ENCODE measurements at places on chromosomes 16 and 17.

DNA sequence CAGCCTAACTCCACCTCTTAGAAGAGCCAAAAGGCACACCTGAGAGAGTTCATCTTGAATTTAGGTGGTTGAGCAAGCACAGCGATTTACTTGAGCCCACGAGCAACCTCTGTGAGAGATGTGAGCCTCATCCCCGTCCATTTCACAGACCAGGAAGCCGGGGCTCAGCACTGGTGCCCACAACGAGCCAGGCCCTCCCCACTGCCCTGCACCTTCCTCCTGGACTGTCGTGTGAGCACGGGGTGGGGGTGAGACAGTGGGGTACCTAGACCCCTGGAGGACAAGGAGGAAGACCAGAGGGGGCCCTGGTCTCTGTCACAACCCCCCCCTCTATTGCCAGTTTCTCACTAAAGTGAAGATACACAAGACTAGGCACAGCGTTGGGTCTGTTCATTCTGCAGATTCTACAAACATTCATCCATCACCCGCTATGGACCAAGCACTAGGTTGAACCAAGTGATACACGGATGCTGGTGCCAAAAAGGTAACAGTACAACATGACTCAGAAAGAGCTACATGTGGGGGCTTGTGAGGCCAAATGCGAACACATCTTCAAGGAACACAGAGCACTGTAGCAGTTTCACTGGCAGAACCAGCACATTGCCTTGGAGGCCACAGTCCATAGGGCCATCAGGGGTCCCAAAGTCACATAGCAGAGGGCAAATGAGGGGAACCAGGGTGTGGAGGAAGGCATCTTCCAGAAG, 231.9 kb downstream of the PARN start:
- no peak for DNase-seq

DNA sequence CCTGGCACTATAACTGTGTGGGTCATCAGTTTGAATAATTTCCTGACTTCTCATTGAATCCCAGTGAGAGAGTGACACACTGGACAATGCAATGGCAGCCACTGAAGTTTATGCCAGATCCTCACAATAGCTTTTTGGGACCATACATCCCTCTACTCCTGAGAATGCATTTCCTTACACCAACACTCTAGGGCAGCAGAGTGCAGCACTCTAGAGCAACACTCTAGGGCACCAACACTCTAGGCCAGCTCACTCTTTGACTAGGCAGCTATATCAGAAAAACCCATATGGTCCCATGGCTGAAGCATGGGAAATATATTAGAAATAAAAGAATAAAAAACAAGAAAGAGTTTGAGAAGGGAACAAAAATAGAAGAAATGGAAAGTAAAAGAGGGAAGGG, 309.2 kb downstream of the MAP2K6 start:
- no peak for DNase-seq

- DNase-seq, result no peak
Observed at GRCh38 chr17:14699574-14700185, 398.8 kb downstream of the HS3ST3B1 start.

DNA sequence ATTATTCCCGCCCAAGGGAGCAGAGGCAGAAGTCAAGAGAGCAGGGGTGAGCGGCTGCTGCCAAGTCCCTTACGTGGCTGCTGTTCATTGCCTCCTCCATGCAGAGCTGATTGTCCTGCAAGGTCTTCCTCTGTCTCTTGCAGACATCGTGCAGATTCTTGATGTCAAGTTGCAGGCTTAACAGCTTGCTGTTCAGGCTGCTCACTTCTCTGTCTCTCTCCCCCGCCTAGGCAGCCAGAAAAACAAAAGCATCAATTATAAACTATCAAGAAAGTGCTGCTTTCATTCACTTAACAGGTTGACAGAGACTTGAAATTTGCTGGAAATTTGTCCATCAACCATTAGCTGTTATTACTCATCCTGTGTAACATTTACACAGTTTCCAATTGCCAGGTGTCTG, 7.3 kb downstream of the PMFBP1 start:
- no peak for DNase-seq

DNA sequence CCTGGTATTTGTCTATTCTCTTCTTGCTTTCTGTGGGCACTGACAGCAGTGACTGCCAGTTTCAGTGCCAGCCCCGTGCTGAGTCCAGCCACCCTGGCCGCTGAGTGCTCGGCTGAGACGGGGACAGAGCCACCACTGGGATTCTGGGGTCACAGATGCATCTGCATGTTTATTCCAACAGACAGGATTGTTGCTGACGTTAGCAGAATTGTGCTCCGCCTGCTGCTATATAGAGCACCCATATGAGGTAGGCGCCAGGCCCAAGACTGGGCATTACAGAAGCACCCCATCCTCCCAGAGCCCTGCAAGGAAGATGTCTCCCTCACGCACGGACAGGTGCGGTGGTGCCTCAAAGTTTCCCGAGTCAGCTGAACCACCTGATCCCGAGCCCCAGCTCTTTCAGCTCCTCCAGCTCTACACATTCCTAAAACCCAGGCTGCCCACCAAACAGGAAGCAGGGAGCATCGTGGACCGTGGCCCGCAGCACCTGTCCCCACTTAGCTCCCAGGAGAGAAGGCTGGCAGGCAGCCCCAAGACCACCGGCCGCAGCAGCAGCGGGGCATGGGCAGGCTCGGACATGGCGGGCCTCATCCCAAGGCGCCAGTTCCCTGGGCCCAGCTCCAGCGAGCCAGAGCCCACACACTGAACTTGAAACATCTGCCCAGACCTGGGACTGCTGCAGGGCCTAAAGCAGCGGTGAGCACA, 44.9 kb upstream of the RASD1 start:
- DNase-seq, result no peak

- no peak for DNase-seq
Observed at GRCh38 chr16:60882816-60883215, 1153.4 kb downstream of the CDH8 start.

DNA sequence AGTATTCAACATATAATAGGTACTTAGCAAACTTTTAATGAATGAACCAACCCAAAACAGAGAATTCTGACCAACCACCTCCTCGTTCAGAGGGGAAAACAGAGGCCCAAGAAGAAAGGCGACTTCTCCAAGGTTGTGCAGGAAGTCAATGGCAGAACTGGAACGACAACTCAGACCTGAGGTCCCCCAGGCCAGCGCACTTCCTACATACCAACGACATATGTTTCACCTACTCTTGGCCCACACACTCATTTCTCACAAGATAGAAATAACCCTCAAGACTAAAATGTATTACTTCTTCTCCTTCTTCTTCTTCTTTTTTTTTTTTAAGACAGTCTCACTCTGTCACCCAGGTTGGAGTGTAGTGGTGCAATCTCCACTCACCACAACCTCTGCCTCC, 14.4 kb downstream of the CHCT1 start:
- no peak for DNase-seq

DNA sequence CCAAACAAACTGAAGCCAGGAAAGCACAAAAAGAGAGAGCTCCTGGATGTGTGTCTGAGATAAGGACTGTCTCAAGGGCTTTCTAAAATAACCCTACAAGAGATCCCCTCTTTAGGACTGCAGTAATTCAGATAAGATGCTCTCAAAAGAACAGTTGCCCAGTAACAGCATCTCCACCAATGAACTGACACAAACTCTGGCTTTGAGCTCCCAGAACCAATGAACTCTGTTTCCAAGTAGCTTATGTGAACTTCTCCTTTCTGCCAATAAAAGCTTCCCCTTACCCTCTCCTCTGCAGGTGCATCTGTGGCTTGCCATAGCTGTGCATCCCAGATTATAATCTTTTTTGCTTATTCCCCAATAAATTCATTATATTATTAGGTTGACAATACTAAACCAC, 421.5 kb downstream of the SLC39A11 start:
- no peak for DNase-seq

GRCh38 chr17:41067281-41067680, 1.6 kb upstream of the KRTAP2-4 start:
- DNase-seq, result no peak

DNA sequence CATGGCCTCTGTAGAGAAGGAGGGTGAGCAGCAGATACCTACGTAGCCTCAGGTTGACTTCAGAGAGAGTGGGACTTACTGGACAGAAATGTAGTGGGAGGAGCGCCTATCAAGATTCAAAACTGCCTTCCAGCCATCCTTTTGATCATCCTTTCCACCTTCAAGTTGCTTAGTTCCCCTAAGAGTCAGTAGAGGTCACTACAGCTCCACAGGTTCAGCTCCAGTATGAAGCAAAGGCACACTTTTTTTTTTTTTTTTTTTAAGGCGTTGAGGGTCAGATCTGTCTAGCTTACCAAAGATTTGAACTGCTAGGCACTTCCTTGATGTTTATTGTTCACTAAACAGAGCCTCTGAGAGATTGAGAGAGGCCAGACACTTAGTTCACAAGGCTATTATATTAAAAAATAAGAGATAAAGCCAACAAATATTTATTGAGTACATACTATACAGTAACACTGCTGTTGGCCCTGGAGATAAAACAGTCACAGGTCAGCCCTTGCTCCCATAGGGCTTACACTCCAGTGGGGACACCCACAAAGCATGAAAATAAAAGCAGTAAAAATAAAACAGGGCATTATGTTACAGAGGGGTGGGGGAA, 3.1 kb downstream of the RNF227 start:
- DNase-seq, result no peak

- no peak for DNase-seq
Observed at GRCh38 chr16:51937771-51938170, 609.2 kb downstream of the TOX3 start.

- no peak for DNase-seq
Observed at GRCh38 chr17:4588898-4589625, 4.7 kb downstream of the SMTNL2 start.

DNA sequence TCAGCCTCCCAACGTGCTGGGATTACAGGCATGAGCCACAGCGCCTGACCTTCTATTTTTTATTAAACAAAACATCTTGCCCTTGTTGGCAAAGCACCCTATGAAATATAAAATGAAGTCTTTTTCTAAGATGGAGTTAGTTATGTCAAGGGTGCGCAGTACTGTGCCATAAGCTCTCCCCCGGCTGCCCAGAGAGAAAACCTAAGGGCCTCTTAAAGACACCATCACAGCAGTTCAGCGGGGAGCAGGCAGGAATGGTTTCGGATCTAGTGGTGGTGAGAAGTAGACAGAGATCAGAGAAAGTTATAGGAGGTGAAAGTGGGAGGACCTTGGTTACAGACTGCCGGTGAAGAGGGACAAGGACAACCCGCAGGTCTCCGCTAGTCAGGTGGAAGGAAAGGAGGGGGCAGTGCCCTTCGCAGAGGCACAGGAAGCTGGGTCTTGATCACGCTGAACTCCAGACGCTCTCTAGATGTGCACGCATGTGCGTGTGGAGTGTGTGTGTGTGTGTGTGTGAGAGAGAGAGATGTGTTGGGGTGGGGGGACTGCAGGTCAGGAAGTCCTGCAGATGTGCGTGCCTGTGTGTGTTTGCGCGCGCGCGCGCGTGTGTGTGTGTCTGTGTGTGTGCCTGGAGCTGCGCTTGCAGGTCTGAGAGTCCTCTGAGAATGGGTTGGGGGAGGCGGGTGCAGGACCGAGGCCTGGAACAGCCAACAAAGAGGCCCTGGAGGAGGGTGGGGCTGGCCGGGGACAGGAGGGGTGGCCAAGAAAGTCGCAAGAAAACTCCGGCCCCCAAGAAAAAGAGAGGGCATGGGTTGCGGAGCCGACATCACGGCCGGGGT, 748 bp upstream of the CMTM3 start:
- no peak for DNase-seq

GRCh38 chr16:68645494-68646388, 631 bp downstream of the CDH3 start:
- DNase-seq, result no peak

- DNase-seq, result no peak
Observed at GRCh38 chr17:42101513-42102292, 3.4 kb upstream of the ZNF385C start.

GRCh38 chr16:28915181-28915580, 9.9 kb downstream of the RABEP2 start:
- DNase-seq, result no peak

GRCh38 chr16:11597235-11598095, 10.7 kb upstream of the LITAF start:
- no peak for DNase-seq

DNA sequence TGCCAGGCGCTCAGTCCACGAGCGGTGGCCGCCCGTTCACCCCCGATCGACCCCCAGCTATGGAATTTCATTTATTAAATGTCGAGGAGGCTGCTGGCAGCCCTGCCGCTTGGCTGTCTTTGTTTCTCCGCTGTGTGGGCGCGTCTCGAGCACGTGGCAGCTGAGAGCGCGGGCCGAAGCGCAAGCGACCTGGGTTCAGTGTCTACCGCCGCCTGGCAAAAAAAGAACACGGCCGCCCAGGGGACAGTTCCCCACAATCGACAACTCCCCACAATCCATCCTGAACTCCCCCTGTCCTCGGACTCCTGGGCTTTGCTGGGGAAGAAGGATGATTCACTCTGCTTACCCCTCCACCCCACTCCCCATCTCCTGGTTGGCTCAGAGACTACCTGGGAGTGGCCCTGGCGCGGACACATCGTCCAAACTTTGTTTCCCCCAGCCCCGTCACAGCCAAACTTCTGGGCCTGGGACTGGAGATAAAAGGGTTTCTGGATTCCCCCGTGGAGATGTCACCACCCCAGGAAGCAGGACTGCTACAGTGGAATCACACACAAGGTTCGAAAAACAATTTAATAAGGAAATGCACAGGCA, 1.7 kb upstream of the ANKRD13B start:
- DNase-seq, result no peak

DNA sequence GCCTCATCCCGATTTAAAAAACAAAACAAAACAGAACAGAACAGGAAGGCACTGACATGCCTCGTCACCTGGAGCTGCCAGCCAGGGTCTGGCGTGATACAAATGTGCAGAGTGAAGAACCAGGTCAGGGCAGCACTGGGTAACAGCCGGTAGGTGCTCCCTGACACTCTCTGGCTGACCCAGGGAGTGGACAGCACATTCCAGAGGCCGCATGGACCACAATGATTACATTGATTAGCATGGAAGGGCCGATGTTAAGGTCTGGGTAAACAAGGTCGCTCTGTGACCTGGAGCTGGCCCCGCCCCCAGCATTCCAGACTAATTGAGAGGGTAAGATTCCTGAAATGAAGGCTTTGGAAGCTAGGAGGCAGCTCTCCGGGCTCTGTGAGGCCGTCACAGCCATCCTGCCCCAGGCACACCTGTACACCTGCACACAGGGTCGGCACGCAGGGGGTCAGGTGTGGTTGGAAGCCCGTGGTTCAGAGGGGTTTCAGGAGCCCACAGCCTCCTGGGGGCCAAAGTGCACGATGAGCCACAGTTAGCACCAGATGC, 21.4 kb downstream of the PIEZO1 start:
- DNase-seq, result no peak

GRCh38 chr17:19401321-19402010, 9.6 kb upstream of the RNF112 start:
- peak; percentile 96 for DNase-seq

GRCh38 chr17:75764417-75764710, 628 bp downstream of the GALK1 start:
- DNase-seq, result no peak

DNA sequence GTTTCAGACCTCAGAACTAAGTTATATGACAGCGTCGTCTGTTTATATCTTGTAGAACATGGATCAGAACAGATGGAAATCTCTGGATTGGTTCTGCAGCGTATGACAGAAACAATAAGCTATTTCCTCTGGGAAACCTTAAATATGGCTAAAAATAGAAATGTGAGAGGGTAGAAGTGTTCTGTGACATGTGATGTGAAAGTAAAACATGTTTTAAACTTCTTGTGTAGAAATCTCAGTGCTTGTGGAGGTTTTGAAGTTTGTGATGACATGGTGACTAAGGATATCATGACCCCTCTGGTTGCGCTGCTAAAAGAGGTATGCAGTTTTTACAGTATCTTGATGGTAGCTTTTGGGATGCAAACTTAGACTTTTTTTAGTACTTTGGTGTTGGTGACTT, 2.8 kb downstream of the HEATR3 start:
- DNase-seq, result no peak

GRCh38 chr16:78684655-78685375, 585.4 kb downstream of the WWOX start:
- DNase-seq, result no peak

GRCh38 chr17:3916825-3917224, 560 bp upstream of the P2RX1 start:
- DNase-seq, result no peak
